ENCODE measurements at places on chromosomes 1 and 21. TPM values are rescaled to one million over a fixed set of nuclear protein-coding genes. Genes with fewer than 3 reads are reported as not detected.

Gene PDC
- total RNA-seq, result not detected

DNA sequence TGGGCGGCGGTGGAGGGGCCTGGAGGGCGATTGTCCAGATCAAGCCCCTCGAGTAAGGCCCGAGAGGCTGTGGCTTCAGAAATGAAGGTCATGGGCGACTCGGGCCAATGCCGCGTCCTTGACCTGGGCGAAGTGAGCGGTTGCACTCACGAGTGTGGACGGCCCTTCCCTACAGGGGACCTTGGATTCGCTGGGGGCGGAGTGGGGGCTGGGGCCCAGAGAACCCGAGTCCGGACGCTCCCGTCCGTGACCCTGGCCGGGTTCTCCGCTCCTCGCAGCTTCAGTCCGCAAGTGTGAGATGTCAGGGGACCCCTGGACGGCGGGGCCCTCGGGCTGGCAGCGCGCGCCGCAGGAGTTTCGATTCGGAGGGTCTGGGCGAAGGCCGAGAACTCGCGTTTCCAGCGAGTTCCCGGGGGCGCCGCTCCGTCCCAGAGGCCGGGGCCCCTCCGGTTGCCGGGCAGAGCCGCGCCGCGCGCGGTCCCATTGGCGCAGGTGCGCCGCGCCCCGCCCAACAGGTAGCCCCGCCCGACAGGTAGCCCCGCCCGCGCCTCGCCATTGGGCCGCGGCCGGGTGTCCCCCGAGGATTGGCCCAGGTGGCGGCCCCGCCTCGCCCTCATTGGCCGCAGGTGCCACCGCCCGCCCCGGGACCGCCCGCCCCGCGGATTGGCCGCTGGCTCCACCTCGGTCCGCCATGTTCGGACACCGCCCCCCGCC is at the start of gene PRKCZ:
PRKCZ (plus strand) TSS at position 694 of the 714 bp plus-strand sequence. CDS start 220 bp downstream, outside the sequence.
- peak; percentile 64 for DNase-seq

- no peak for DNase-seq
Observed at GRCh38 chr1:18288722-18289121, 181.1 kb downstream of the IGSF21 start.

DNA sequence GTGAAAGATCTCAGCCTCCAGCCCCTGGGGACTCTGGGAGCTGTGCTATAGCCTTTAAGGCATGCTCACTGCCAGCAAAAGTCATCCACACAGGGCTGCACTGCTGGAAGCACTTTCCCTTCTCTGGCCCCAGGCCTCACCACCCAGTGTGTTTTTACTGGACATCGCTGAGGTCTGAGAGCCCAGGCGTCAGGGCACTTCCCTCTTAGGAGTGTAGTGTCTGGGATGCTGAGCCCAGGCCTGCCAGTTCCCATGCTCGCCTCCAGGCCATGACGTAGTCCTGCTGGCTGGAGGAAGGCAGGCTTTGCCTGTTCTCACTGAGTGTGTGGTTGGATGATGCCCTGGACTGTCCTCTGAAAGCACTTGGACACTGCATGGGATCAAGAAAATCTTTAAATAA is 101.2 kb downstream of the GDAP2 start:
- peak; percentile 93 for DNase-seq

GRCh38 chr1:30668024-30668423 is 55.4 kb downstream of the MATN1 start:
- no peak for DNase-seq

Data from right atrium auricular region (tissue), 2 donors.